ENCODE measurements at places on chromosomes 11 and 22. TPM values are rescaled to one million over a fixed set of nuclear protein-coding genes. Genes with fewer than 3 reads are reported as not detected.

GRCh38 chr11:65404638-65405339 lies 17.8 kb upstream of the NEAT1 start:
- no peak for DNase-seq

DNA sequence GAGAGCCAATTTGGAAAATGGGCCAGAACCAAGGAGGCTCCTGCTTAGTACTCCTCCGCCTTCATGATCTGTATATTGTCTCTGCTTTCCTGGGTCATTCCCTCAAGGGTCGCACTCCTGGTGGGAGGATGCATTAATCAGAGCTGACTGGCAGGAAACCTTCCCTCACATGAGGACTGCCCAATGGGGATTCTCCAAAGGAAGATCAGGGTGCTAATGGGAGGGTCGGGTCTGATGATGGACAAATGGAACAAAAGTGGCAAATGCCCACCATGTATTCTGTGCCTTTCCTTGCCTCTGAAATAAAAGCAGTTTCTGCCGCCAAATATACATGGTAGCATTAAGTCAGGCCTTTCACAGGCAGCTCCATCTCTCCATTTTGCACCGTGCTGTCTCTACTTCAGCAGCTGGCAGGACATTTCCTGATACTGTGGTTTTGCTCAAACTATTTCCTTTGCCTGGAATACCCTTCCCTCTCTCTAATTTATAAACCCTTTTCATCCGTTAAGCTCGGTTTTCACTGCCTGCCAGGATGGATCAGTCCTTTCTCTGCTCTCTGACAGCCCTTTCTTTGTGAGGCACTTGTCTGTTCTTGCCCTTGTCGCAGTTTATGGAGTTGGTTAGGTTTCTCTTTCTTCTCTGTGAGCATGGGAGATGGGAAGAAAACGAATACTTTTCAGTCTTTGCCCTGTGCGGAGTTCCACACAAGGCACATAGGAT lies 13.5 kb downstream of the SREBF2 start:
- DNase-seq, result no peak

DNA sequence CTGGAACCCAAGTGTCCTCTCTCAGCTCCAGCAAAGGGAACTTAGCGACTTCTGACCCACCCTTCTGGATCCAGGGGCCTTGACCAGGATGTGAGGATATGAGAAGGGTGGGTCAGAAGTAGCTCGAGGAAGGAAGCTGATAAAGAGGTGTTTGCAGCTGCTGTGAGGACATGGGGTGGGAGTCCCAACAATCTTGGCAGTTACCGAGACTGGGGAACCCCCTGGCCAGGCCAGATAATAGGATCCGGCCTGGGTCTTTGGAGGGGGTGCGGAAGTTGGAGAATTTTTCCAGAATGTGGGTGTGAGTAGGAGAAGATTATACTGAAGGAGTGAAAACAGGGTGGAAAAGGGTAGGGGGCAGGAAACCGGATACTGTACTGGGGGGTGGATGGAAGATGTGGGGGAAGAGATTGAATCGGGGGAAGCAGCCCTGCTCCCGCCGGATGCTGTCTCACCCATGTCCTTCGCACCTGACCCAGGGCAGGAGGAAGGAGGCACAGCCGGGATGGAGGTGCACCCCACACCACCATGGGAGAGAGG lies 2.8 kb upstream of the MCAM start:
- peak; percentile 48 for DNase-seq

Gene TANGO2
- 15.5 TPM for total RNA-seq

Data from skin of body (tissue), 3 donors.